T-cell (primary cell): ENCODE measurements at places on chromosomes 1 and 21.

GRCh38 chr1:165633614-165634013 lies 2.6 kb downstream of the MGST3 start:
- no peak for DNase-seq
- H3K27me3 ChIP-seq = no peaks in the 10 kb centered on the region
- H3K36me3 ChIP-seq = peaks cover 4% of the 10 kb centered on the region
- H3K27ac ChIP-seq = no peak overlapping the region
- H3K4me3 ChIP-seq = no peak overlapping the region

DNA sequence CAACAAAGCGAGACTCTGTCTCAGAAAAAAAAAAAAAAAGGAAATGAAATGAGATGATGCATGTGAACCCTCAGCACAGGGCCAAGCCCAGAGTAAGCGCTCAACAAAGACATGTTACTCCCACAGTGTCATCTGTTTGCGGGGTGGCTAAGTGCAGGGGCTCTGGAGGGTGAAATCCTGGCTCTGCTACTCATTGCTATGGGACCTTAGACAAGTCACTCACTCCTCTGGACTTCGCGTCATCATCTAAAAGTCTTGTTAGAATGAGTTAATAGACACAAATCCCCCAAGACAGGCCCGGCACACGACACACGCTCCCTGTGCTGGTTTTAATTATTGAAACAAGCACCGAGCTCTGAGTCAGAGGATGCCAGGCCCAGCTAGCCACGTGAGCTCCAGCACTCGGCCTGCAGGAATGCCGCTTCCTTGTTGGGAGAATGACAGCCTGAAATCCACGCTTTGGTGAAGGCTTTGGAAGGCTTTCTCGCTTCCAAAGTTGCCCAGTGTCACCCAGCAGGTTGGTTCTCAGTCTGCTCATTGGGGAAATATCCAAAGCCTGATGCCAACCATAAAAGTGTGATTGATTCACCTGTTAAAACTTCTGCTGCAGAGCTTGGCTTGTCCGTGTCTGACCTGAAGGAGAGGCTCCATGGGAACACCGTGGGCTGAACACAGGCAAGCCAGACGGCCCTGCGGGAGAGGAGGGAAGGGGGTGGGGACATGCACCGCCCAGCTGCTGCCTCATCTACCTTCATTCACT lies 36.7 kb upstream of the TARDBP start:
- no peaks in the 10 kb centered on the region for H3K36me3 ChIP-seq
- no peak overlapping the region for H3K27ac ChIP-seq
- no peaks in the 10 kb centered on the region for H3K27me3 ChIP-seq
- H3K4me3 ChIP-seq = no peak overlapping the region

- H3K36me3 ChIP-seq = no peaks in the 10 kb centered on the region
- H3K27me3 ChIP-seq = no peaks in the 10 kb centered on the region
- peak; percentile 48 for DNase-seq
- H3K4me1 ChIP-seq = peaks cover 70% of the 10 kb centered on the region
- H3K4me3 ChIP-seq = peak within 1 kb of the TSS; percentile 72
These were observed at the start of gene AMIGO1 for GRCh38 chr1:109509176-109510134. AMIGO1 (minus strand) TSS chr1:109509727; CDS start chr1:109508912, 815 bp downstream.

DNA sequence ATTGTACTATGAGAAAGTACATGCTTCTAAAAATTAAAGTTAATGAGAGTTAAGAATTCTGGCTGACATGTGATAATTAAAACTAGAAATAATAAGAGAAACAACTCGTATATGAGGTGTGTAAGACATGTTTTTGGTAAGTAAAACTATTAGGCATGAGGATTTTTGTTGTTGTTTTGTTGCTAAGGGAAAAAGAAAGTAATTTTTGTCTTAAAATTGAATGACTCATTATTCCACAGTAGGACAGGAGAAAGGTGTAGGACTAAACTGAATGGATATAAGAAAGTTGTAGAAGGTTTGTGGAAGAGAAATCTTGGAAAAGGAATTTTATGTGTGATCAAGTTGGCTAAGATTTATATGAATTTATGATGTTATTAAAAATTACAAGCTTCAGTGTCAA lies 54.8 kb downstream of the TBX19 start:
- no peak for DNase-seq
- no peak overlapping the region for H3K4me3 ChIP-seq
- no peak overlapping the region for H3K27ac ChIP-seq
- no peaks in the 10 kb centered on the region for H3K27me3 ChIP-seq
- no peaks in the 10 kb centered on the region for H3K4me1 ChIP-seq
- H3K36me3 ChIP-seq = no peaks in the 10 kb centered on the region

- peaks cover 15% of the 10 kb centered on the region for H3K36me3 ChIP-seq
- no peak overlapping the region for H3K27ac ChIP-seq
- H3K27me3 ChIP-seq = no peaks in the 10 kb centered on the region
- H3K4me3 ChIP-seq = no peak overlapping the region
- DNase-seq = no peak
These were observed 12.5 kb downstream of the BPNT1 start for GRCh38 chr1:220076861-220077762.

GRCh38 chr1:4605158-4605557 lies 49.3 kb upstream of the AJAP1 start:
- no peak for DNase-seq
- no peaks in the 10 kb centered on the region for H3K36me3 ChIP-seq
- H3K4me3 ChIP-seq = no peak overlapping the region
- no peaks in the 10 kb centered on the region for H3K4me1 ChIP-seq

DNA sequence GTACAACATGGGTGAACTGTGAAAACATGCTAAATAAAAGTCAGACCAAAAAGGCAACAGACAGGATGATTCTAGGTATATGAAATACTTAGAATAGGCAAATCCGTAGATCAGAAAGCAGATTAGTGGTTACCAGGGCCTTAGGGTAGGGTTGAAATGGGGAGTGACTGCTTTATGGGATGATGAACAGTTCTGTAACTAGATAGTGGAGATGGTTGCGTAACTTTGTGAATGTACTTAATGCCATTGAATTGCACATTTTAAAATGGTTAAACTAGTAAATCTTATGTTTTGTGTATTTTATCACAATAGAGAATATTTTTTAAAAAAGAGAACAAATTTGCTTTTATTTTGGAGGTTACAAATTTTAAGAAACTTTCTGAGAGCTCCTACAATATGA lies 17.4 kb downstream of the ZNF326 start:
- no peaks in the 10 kb centered on the region for H3K27me3 ChIP-seq
- no peak for DNase-seq
- H3K4me1 ChIP-seq = no peaks in the 10 kb centered on the region
- H3K4me3 ChIP-seq = no peak overlapping the region

DNA sequence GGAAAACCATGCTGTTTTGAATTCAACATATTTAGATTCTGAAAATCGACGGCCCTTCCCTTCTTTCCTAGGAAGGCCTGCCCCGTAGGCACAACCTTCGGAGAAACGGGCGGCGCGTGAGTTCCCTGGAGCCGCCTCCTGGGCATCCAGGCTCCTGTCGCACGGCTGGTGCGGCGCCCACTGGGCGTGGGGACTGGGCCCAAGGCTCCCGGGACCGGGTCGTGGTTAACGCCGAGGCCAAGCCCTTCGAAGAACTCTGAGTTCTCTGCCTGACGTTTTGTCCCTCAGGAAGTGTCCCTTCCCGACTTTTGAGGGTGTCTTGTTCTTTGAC lies 19.2 kb upstream of the TBX15 start:
- H3K4me3 ChIP-seq = no peak overlapping the region
- DNase-seq = no peak
- H3K4me1 ChIP-seq = no peaks in the 10 kb centered on the region
- no peaks in the 10 kb centered on the region for H3K36me3 ChIP-seq
- no peak overlapping the region for H3K27ac ChIP-seq

- DNase-seq = no peak
- H3K27me3 ChIP-seq = no peaks in the 10 kb centered on the region
- no peaks in the 10 kb centered on the region for H3K4me1 ChIP-seq
- H3K36me3 ChIP-seq = no peaks in the 10 kb centered on the region
- H3K4me3 ChIP-seq = no peak overlapping the region
These were observed 1120.1 kb upstream of the NCAM2 start for GRCh38 chr21:19878133-19878532.

DNA sequence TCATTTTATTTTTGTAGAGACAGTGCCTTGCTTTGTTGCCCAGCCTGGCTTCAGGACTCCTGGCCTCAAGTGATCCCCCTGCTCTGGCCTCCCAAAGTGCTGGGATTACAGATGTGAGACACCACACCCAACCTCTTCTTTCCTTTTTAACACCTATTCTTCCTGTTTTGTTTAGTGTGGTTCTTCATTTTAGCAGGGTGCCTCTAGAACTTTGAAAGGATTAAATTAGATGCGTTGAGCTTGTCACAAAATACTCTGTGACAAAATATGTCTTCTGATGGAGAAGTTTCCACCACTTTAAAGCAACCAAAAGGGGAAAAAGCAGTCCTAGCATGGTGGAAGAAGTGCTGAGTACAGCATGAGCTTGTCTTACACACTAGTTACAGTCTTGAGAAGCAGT lies 42.0 kb downstream of the CDC14A start:
- H3K27me3 ChIP-seq = no peaks in the 10 kb centered on the region
- no peak for DNase-seq
- no peaks in the 10 kb centered on the region for H3K36me3 ChIP-seq

DNA sequence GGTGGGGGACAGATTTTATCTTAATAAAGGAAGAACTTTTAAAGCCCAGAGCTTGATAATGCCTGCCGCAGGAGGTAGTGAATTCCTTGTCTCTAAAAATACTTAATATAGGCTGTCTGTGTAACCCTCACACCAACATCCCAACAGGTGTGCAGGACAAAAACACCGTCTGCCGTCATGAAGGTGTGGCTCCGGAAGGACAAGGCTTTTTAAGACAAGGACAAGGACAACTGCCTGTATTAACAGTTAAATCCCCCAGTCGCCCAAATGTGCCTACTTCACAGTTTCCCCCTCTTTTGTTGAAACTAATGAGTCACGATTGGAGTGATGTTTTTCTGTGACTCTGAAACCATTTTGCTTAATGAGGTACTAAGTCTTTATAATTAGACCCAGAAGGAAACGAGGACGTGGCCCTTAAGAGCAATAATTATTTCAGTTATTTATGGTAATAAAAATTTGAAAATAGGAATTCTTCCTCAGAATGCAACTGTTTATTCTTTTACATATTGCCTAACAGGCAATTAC lies 27.3 kb upstream of the SPATA6 start:
- no peaks in the 10 kb centered on the region for H3K4me1 ChIP-seq
- no peak overlapping the region for H3K4me3 ChIP-seq
- H3K27ac ChIP-seq = no peak overlapping the region
- no peak for DNase-seq

DNA sequence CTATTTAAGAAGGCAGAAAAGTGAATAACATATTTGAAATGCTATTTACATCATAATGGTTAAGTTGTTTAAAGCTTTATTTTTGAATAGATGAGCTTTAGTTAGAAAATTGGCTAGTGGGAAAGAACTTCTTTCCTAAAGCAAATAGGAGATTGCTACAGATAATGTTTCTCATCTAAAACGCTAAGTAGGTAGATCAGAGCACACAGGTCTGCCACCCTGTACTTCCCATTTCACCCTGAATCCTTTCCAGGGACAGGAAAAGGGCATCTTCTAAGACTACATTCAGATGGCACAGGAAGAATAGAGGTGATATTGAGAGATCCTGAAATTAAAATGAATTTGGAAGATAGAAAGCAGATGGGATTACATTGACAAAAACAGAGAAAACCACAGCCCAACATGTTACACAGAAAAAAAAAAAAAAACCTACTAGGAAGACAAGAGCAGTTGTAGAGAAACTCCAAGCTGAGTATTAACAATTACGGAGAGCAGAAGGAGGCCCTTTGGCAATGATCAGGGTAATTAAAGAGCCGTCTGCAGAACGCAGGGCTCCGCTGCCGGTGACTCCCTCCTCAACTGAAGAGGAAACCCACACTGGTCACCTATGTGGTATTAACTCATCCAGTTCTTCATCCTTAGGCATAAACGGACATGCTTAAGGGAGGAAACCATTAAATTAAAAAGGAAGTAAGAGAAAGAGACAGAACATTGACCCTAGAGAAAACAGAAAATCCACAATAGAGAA lies 53.6 kb upstream of the MAP10 start:
- no peak overlapping the region for H3K27ac ChIP-seq
- H3K4me3 ChIP-seq = no peak overlapping the region
- no peak for DNase-seq
- H3K4me1 ChIP-seq = no peaks in the 10 kb centered on the region
- H3K27me3 ChIP-seq = no peaks in the 10 kb centered on the region

DNA sequence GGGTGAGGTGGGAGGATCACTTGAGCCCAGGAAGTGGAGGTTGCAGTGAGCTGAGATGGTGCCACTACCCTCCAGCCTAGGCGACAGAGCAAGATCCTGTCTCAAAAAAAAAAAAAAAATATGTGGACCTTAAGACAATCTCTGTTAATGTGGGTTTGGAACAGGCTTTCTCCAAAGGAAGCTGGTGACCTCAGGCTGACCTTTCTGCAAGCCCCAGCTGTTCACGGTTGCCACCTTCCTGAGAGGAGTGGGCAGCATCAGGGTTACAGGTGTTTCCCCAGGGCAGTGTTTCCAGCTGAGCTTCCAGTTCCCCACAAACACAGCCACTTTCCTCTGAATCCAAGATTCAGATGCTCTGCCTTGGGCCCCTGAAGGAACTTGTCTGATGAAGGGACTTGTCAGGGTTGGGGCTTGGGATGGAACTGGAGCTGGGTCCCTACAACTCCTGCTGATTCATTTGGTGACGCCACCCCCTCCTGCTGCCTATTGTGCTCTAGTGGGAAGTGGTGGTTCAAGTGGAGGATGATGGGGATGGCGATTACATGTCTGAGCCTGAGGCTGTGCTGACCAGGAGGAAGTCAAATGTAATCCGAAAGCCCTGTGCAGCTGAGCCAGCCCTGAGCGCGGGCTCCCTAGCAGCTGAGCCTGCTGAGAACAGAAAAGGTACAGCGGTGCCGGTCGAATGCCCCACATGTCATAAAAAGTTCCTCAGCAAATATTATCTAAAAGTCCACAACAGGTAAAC lies 1.9 kb downstream of the ZBTB48 start:
- no peak overlapping the region for H3K4me3 ChIP-seq
- H3K4me1 ChIP-seq = peaks cover 55% of the 10 kb centered on the region
- no peaks in the 10 kb centered on the region for H3K27me3 ChIP-seq
- H3K36me3 ChIP-seq = peaks cover 2% of the 10 kb centered on the region

- no peaks in the 10 kb centered on the region for H3K36me3 ChIP-seq
- DNase-seq = no peak
- H3K4me3 ChIP-seq = no peak overlapping the region
These were observed 24.5 kb upstream of the SLC1A7 start for GRCh38 chr1:53166912-53167311.

GRCh38 chr1:222728746-222729145 lies 8.3 kb upstream of the FAM177B start:
- H3K36me3 ChIP-seq = peaks cover 4% of the 10 kb centered on the region
- DNase-seq = no peak
- no peaks in the 10 kb centered on the region for H3K27me3 ChIP-seq
- no peaks in the 10 kb centered on the region for H3K4me1 ChIP-seq
- H3K4me3 ChIP-seq = no peak overlapping the region

- H3K4me3 ChIP-seq = no peak overlapping the region
- DNase-seq = no peak
- H3K27ac ChIP-seq = no peak overlapping the region
- H3K4me1 ChIP-seq = peaks cover 8% of the 10 kb centered on the region
These were observed 45.5 kb downstream of the TP73 start for GRCh38 chr1:3697810-3698209.

- H3K27me3 ChIP-seq = no peaks in the 10 kb centered on the region
- no peak overlapping the region for H3K4me3 ChIP-seq
- H3K4me1 ChIP-seq = no peaks in the 10 kb centered on the region
- no peak for DNase-seq
These were observed 184.4 kb downstream of the COQ8A start for GRCh38 chr1:227124473-227124872.
